ENCODE measurements at places on chromosomes 6 and 20.

DNA sequence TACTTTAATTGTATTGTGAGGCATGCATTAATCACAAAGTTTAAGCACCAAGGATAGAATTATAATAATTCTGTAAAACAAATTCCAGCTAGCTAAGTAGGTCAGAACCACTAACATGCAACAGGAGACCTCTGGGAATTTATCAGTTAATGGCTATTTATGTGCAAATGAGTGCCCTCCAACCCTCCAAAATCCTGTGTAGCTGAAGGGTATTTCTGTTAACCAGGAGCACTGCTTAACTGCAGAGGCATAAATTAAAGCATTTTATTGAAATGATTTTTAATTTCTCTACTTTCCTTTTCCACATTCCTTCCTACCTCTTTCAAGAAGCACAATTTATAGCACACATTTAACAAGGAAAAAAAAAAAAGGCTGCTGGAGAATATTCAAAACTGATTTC, 77.0 kb downstream of the MMS22L start:
- H3K4me1 ChIP-seq, result no peaks in the 10 kb centered on the region
- peak overlapping the region; percentile 12 for H3K27ac ChIP-seq
- no peak for DNase-seq
- peaks cover 8% of the 10 kb centered on the region for H3K36me3 ChIP-seq
- H3K27me3 ChIP-seq, result no peaks in the 10 kb centered on the region

- H3K36me3 ChIP-seq, result peaks cover 23% of the 10 kb centered on the region
- DNase-seq, result no peak
- no peaks in the 10 kb centered on the region for H3K27me3 ChIP-seq
- no peaks in the 10 kb centered on the region for H3K4me1 ChIP-seq
Observed at GRCh38 chr6:168009331-168009730, 11.9 kb downstream of the KIF25 start.

DNA sequence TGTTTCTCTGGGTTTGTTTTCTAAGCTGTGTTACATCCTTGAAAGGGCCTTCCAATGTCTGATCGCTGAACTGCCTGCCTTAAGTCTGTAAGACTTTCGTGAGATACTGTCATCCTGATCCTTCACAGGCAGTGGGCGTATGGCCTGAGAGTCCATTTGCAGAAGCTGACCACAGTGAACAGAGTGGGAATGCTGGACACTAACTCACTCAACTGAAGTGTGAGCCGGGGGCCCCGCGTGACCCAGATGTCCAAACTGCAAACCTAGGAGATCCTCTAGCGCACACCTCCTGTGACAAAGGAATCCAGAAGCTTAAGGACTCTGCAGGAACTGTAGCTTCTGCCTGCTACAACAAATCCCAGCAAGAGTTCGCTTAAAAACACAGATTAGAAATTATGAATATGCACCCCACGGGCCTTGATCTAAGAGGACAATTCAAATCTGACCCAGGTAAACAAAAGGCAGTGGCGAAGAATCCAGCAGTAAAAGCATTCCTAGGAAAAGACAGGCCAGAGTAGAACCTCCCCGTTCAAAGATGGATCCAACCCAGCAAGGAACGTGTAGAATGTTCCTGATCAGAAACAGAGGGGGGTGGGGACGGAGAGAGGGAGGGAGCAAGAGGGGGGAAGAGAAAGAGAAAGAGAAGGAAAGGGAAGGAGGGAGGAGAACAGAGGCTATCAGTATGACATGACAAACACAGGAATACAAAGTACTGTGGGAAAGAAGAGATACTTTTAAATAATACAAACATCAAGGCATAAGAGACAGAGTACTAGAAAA, 135.0 kb upstream of the AFDN start:
- no peaks in the 10 kb centered on the region for H3K4me1 ChIP-seq
- DNase-seq, result no peak
- H3K4me3 ChIP-seq, result no peak overlapping the region
- peaks cover 24% of the 10 kb centered on the region for H3K27me3 ChIP-seq
- no peak overlapping the region for H3K27ac ChIP-seq

- H3K27me3 ChIP-seq, result no peaks in the 10 kb centered on the region
- peak; percentile 84 for DNase-seq
- peak overlapping the region; percentile 81 for H3K4me3 ChIP-seq
- H3K36me3 ChIP-seq, result no peaks in the 10 kb centered on the region
Observed at GRCh38 chr6:36123270-36124139, 6.8 kb upstream of the MAPK13 start.

GRCh38 chr6:36662380-36662779, 16.1 kb upstream of the CDKN1A start:
- H3K27ac ChIP-seq, result no peak overlapping the region
- no peaks in the 10 kb centered on the region for H3K36me3 ChIP-seq
- H3K4me1 ChIP-seq, result peaks cover 16% of the 10 kb centered on the region
- no peak for DNase-seq
- peak overlapping the region; percentile 27 for H3K4me3 ChIP-seq

GRCh38 chr6:168999392-168999791, 254.3 kb downstream of the THBS2 start:
- H3K27ac ChIP-seq, result no peak overlapping the region
- no peaks in the 10 kb centered on the region for H3K36me3 ChIP-seq
- DNase-seq, result no peak
- no peaks in the 10 kb centered on the region for H3K4me1 ChIP-seq

GRCh38 chr6:144296973-144297372, 11.8 kb downstream of the UTRN start:
- DNase-seq, result no peak
- H3K4me1 ChIP-seq, result peaks cover 12% of the 10 kb centered on the region
- H3K36me3 ChIP-seq, result peaks cover 7% of the 10 kb centered on the region
- no peak overlapping the region for H3K4me3 ChIP-seq
- H3K27ac ChIP-seq, result no peak overlapping the region

- H3K36me3 ChIP-seq, result no peaks in the 10 kb centered on the region
- H3K27ac ChIP-seq, result no peak overlapping the region
- DNase-seq, result no peak
- H3K4me3 ChIP-seq, result no peak overlapping the region
- no peaks in the 10 kb centered on the region for H3K27me3 ChIP-seq
Observed at GRCh38 chr20:55569084-55569483, 436.2 kb downstream of the CBLN4 start.

DNA sequence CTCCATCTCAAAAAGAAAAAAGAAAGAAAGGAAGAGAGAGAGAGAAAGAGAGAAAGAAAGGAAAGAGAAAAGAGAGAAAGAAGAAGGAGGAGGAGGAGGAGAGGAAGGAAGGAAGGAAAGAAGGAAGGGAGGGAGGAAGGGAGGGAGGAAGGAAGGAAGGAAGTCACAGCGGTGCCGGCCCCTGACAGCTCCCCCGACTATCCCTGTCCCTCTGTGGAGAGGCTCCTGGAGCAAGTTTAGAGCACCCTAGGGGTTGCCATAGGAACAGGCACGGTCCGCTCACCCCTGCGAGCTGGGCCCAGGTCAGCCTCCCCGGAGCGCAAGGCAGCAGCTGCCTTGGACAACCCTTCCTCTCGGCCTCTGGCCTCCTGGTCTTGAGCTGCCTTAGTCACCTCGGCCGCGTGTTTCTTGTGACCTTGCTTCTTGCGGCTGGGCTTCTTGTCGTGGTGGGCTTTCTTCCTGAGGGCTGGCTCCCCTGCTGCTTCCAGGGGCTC, 6.8 kb downstream of the BNIP5 start:
- no peak for DNase-seq
- no peaks in the 10 kb centered on the region for H3K36me3 ChIP-seq
- H3K4me3 ChIP-seq, result no peak overlapping the region
- H3K27ac ChIP-seq, result no peak overlapping the region
- H3K4me1 ChIP-seq, result peaks cover 9% of the 10 kb centered on the region
- peaks cover 10% of the 10 kb centered on the region for H3K27me3 ChIP-seq

- no peaks in the 10 kb centered on the region for H3K4me1 ChIP-seq
- H3K27ac ChIP-seq, result no peak overlapping the region
- H3K36me3 ChIP-seq, result no peaks in the 10 kb centered on the region
- H3K27me3 ChIP-seq, result peaks cover 4% of the 10 kb centered on the region
- no peak for DNase-seq
- no peak overlapping the region for H3K4me3 ChIP-seq
Observed at GRCh38 chr6:134533991-134534390, 216.1 kb upstream of the SGK1 start.

- H3K4me3 ChIP-seq, result no peak overlapping the region
- no peak overlapping the region for H3K27ac ChIP-seq
- H3K36me3 ChIP-seq, result no peaks in the 10 kb centered on the region
- DNase-seq, result no peak
- no peaks in the 10 kb centered on the region for H3K27me3 ChIP-seq
Observed at GRCh38 chr6:113594726-113595125, 262.4 kb upstream of the MARCKS start.
